Stimulated activated CD8-positive, alpha-beta memory T cell treated with anti-CD3 and anti-CD28 coated beads, Interleukin-4, amount 100 ng/mL, for 24 hours (primary cell): ENCODE measurements at places on chromosomes 16 and 17.

DNA sequence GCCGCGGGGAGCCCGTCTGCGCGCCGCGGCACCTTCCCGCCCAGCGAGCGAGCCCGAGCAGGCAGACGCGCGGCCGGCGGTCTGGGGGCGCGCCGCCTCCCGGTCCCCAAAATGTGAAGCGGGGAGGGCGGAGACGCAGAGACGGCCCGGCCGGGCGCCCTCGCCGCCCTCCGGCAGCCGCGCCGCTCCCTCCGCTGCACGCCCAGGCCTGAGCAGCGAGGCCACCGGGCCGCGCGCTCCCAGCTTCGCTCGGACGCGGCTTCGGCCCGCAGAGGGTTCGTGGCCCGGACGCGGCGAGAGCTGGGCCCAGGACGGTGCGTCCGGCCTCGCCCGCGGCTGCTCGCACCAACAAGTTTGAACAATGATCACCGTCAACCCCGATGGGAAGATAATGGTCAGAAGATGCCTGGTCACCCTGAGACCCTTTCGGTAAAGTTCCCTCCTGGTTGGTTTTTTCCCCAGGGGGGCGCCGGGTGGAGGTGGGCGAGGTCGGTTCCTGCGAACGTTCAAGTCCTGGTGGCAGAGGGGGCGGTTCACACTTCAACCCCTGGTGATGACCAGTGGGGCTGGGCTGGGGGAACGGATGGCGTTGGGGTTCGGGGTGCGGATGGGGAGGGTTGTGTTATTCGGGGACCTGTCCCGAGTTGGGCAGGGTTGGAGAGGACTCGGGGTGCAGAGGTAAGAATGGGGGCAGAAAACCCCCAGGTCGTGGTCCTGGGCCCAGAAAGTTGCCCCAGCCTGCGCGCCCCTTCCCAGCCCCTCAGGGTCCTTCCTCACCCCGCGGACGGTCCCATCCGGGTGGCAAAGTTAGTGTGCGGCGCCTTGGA is 678 bp downstream of the MGAT5B start:
- no peak for DNase-seq

DNA sequence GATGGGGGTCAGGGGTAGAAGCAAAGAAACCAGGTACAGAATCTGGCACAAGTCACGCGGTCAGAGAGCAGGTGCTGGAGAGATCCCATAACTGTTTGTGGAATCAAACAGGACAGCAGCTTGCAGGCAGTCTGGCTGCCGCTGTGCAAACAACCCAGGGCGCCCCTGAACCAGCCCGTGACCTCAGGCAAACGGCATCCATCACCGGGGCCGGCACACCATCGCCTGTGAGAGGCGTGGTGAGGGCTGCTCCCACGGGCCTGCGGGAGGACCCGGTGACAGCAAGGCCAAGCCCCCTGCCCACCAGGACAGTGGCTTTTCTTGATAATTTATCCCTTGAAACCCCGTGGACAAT is 47.9 kb downstream of the CBFA2T3 start:
- no peak for DNase-seq

DNA sequence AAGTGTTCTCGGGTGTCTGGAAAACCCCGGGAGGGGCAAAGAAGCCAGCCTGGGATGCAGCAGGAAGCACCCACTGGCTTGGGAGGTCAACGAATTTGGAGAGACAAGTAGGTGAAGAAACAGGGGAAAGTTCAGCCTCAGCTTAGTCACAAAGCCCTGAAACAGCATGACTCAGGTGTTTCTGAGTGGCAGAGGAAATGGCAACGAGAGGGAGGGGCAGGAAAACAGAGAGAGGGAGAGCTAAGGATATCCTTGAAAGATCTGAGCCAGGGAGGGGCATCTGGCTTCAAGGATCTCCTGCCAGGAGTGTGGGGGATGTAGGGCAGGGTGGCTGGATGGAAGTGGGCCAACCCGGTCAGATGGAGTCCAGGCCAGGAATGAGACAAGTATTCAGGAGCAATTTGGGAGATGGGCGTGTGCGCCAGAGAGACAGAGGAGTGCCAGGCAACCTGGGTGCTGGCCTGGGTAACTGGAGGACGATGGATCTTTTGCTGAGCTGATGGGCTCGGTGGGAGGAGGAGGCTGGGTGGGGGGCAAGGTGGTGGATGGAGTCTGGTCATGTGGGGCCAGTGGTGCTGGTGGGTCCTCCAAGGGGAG is 27.2 kb downstream of the ABCC3 start:
- no peak for DNase-seq

DNA sequence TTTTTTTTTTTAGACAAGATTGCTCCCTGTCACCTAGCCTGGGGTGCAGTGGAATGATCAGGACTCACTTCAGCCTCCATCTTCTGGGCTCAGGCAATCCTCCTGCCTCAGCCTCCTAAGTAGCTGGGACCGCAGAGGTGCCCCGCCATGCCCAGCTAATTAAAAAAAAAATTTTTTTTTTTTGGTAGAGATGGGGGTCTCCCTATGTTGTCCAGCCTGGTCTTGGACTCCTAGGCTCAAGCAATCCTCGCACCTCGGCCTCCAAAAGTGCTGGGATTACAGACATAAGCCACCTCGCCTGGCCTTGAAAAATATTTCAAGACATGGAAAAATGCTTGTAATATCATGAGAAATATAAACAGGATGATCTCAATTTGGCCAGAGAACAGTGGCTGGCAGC is 42.9 kb downstream of the HAPSTR1 start:
- DNase-seq, result no peak

DNA sequence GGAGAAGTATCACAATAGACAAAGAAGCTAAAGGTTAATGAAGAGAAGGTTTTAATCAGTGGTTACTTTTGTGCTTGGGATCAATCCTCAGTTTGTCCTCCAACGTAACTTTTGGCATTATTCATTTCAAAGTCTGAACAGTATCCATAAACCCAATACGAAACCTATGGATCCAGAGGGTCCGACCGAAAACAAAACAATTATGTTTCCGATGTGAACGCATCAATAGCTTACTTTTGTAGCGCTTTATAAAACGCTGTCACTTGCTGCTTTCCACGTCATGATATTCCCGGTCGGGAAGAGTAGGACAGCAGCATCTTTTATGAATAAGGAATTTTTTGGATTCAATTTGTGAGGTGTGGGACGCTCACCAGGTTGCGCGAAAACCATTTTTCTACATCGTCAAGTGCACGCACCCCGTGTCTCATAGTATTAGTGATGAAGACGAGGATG is 383.8 kb downstream of the ZFHX3 start:
- no peak for DNase-seq

- no peak for DNase-seq
Measured at GRCh38 chr17:82246365-82247181, 17.7 kb downstream of the SLC16A3 start.

DNA sequence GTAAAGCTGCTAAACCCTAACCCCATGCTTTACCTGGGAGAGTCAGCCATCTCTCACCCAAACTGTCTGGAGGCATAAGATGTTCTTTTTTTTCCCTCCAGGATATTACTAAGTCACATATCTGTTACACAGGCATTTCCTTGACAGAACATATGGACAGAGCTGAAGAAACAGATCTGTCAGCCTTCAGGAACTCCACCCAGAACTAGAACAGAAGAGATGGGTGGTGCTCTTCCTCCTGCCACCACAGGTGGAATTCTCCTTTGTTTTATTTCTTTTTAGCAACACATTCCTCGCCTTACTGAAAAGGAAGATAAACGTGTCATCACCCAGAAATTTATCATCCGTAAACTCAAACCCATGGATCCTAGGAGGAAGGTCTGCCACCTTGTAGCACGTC is 8.8 kb downstream of the MYCBPAP start:
- no peak for DNase-seq

- DNase-seq, result no peak
Measured at GRCh38 chr17:6327007-6327406, 107.9 kb downstream of the AIPL1 start.

DNA sequence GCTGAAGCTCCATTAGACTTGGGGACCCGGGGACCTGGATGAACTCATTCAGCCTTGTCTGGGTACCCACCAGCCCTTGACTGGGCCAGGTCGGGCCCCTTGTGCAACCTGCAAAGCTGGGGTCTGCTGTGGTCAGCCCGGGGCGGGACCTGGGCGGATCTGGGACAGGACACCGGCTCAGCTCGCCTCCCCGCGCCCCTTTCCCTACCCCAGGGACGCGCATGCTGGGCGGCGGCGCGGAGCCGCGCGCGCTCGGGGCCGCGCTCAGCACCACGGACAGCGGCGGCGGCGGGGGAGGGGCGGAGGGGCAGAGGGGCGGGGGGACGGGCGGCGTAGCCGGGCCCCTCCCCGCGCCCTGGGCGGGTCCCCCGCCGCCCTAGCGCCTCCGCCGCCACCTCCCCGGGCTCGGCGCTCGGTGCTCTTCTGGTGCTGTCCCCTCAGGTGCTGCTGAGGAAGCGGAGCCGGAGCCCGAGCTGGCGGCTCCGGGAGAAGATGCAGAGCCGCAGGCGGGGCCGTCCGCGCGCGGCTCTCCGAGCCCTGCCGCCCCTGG is 7.4 kb downstream of the ACD start:
- no peak for DNase-seq

- DNase-seq, result no peak
Measured at GRCh38 chr16:69087161-69087581, 18.3 kb upstream of the HAS3 start.

- no peak for DNase-seq
Measured at GRCh38 chr17:80890196-80890920, 101.3 kb upstream of the CHMP6 start.

DNA sequence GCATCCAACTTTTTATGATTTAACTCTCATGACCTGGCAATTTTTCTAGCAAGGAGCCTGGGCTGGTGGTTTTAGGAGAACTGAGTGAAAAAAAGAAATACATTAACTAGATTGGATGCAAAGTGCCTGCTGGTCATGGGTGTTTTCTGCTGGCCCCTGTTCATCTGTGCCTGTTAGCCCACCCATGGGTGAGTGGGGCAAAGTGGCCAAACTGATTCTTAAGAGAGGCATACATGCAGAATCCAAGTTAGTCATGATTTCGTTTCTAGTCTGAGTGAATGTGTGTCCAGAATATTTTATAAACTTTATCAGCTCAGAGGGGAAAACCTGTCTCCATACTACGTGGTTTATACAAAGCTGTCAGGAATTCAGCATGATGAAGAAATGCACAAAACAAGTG is 4.6 kb upstream of the ITGAD start:
- no peak for DNase-seq

DNA sequence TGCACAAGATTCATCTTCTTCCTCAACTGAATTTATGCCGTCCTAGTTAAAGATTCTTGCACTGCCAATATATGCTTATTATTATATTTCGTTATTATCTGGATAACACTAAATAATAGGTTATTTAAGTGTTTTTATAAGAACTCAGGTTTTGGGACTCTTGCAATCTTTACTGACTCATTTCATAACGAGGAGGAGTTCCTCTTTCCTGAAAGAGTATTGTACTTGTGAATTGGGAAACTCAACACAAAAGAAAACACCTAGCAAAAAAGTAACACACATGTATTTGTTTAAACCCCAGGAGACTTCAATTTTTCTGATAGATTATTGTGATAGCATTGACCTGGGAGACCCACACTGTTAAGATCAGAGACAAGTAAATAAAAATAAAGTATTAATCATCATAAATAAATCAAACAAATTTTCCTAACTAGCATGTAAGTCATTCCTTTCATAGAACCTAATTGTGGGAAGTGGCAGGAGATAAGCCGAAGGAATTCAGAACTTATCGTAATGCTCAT is 505.8 kb downstream of the KCNJ2 start:
- no peak for DNase-seq

- DNase-seq, result no peak
Measured at GRCh38 chr17:18045691-18046350, 6.6 kb downstream of the GID4 start.

DNA sequence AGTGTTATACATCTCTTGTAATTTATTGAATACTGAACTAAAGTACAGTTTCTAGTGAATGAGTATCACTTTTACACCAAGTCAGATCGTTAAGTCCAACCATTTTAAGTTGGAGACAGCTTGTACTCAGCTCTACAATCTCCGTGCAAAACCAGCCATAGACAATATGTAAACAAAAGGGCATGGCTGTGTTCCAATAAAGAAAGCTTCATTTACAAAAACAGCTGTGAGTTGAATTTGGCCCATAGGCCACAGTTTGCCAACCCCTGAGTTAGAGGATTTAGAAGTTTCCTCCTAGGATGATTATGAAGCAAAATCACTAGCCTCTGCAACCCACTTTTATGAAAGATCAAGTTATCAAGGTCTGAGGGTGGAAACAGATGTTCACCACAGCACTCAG is 105.7 kb upstream of the RCVRN start:
- DNase-seq, result no peak

DNA sequence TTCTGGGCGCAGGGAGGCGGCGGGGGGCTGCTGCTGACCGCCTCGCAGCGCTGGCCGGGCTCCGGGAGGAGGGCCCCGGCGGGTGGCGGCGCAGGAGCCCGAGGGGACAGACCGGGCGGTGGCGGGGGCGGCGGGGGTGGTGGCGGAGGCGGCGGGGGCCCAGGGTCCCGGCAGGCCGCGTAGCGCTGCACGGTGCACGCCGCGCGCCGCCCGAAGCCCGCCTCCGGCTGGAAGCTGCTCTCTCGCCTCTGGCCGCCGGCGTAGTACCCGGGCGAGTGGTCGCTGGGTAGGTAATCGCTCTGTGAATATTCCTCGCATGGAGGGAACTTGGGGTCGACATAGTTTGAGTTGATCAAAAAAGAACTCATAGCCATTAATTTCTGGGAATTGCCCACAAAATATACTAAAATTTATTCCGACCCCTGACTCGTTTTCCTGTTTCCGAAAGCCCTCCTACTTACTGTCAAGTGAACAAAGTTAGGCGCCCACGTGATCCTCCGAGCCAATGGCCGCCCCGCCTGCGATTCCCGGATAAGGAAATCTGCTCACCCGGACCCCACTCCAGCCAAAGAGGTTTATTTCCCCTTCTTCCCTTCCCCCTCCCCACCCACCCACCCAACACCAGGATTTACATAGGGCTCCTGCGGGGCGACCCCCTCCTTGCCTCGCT is at the start of gene HOXB4:
Gene HOXB4, minus strand, starts transcription at position 405 of the 670 bp plus-strand sequence. Its CDS starts 31 bp downstream, at position 374.
- peak; percentile 56 for DNase-seq

DNA sequence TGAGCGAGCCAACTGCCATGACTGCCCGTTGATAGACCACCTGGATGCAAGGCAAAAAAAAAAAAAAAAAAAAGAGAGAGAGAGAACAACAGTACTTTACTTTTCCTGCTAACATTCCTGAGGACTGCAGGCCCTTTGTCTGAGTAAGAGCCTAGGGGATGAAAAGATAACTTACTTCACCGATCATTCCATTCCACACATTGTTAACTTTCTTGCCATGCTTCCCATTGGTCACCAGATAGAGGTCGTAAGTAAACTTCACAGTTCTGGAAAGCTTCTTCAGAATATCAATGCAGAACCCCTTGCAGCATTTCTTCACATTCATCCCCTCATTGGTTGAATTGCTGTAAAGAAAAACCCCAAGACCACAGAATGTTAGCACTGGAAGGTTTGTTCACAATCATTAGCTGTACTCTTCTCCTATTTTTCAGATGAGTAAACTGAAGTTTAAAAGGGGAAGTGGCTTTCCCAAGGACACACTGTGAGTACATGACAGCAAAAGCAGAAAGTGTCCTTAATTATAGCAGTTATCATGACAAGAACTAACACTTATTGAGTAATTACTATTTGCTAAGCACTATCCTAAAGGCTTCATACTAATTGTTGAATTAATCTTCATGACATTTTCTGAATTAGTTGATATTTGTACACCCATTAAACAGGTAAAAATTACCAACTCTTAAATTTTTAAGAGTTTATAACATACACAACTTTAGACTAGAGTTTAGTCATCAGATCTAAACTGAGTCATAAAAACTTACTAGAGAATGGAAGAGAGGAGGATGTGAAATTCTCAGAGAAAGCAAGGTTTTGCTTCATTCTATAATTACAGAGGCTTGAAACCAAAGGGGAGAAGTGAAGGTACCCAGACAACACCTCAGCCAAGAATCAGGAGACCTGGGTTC is 341.2 kb downstream of the GRIN2A start:
- DNase-seq, result no peak

- no peak for DNase-seq
Measured at GRCh38 chr17:44961921-44962350, 6.2 kb downstream of the C1QL1 start.

- DNase-seq, result no peak
Measured at GRCh38 chr17:34682305-34682704, 102.9 kb downstream of the TMEM132E start.
